Frontal cortex (tissue), 4 donors: ENCODE measurements at places on chromosomes 6 and 20. TPM values are rescaled to one million over a fixed set of nuclear protein-coding genes. Genes with fewer than 3 reads are reported as not detected.

The TMX4 gene
- total RNA-seq, result 42.4 TPM

The RNF182 gene
- total RNA-seq, result 35.1 TPM

The OR10C1 gene
- total RNA-seq, result not detected

- no peak for DNase-seq
Measured at GRCh38 chr6:136087986-136088385, 162.1 kb downstream of the MTFR2 start.

GRCh38 chr6:157464653-157465535 lies 83.9 kb downstream of the ZDHHC14 start:
- no peak for DNase-seq

DNA sequence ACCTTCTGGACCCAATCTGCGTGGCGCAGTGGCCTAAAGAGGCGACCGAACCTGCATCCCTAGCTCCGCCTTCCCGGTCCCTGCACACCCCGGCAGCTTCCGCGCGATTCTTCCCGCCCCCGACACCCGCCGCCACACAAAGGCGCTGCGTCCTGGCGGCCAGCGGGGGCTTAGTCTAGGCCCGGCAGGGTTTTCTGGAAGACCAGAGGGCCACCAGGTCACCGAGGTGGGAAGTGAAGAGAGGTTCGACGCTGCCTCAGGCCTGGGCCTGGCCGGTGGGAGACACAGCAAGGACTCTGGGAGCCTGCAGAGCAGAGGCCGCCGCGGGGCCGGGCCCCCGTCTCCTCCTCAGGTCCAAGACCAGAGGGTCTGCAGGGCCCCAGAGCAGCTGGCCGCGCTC lies 154.9 kb downstream of the OR2B2 start:
- DNase-seq, result no peak

The SYTL3 gene
- 2.0 TPM for total RNA-seq

- DNase-seq, result no peak
Measured at GRCh38 chr6:170108890-170109587, 181.8 kb downstream of the DLL1 start.

DNA sequence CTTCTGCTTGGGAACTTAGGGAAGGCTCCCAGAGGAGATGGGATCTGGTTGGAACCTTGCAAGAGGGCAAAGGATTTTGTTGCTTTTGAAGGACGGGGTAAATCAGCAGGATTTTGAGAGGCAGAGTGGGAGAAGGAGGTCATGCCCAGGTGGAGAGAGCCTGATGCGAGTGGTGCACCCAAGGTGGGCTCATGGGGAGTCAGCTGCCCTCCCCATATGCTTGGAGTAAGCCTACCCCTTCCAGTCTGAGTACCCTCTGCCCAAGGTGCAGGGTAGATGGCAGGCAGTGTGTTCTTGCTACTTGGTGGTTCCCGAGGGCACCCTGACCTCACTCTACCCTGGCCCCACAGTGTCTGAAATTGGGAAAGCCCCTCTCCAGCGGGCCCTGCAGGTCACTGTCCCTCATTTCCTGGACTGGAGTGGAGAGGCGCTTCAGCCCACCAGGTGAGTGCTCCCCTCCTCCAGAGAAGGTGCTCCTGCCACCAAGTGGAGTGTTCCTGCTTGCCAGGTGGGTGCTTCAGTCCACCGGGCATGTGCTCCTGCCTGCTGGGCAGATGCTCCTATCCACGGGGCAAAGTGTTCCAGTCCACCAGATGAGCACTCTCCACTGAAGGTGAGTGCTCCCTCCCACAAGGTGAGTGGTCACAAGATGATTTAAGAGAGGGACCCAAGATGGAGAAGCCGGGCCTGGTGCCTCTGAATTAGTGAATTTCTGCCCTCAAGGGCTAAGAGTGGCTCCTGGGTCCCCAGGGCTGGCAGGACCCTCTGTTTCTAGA lies 3.4 kb downstream of the BPIFB2 start:
- DNase-seq, result no peak

GRCh38 chr6:44006872-44007303 lies 120.4 kb downstream of the MRPL14 start:
- no peak for DNase-seq

GRCh38 chr6:121443971-121444541 lies 8.6 kb downstream of the GJA1 start:
- no peak for DNase-seq
